GM13976 (cell line): ENCODE measurements at places on chromosomes 1 and 21.

DNA sequence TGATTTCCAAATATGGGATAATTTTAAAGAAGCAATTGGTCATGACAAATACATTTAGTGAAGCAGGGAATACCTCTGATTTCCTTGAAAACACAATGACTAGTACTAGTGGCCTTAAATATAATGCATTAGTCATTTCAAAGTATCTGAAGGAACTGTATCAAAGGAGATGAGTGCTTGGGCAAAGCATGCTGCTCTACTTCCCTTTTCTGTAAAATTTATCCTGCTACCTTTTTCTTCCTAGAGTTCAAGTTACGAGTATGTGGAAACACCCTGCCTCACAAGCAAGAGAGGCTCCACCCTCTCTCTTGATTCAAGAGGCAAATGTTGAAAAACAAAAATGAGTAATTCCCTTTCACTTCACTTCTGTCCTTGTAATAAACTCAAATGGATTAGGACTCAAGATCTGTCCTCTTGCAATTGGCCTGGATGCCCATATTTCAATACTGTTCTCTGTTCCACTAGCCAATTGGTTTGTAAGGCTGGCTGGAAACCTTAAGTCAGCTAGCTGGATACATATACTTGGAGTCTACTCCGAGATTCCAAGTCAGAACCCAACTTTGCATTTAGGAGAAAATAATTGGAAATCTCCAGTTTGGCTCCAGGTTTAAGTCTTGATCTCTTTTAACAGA lies 92.5 kb downstream of the CDC42BPA start:
- DNase-seq, result no peak

- DNase-seq, result no peak
Observed at GRCh38 chr1:201072922-201073321, 39.3 kb downstream of the CACNA1S start.

DNA sequence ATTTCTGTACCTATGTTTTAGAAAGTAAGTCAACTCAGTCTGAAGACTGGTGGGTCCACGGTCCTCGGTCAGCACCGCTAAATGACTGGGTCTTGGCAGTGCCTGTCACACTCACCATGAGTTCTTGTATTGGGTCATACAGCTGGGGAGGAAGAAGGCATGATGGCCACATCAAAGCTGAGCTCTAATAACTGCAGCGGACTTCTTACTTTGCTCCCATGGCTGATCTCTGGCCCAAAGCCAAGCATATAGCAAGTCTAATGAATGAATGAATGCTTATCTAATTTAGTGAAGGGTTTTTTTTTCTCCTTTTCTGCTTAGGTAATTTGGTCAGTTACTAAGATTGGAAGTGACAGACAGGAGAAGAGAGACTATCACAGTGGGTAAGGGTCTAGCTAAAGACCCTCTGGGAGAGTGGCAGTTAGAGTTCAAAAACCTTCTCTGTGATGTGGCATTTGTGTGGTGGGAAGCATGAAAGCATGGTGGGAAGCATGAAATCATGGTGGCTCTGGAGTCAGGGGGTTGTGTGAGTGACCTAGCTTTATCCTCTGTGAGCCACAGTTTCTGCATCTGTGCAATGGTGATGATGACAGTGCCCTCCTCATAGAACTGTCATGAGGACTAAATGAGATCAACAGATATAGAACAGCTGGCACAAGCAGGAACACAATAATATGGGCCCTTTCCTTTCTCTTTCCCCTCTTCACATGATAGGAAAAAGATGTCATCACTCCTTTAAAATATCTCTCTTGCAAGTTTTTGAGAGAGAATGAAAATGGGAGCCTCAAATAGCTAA lies 78.9 kb upstream of the JAK1 start:
- DNase-seq, result no peak

GRCh38 chr1:224433041-224433691 lies 1.4 kb downstream of the WDR26 start:
- no peak for DNase-seq

GRCh38 chr1:190029441-190029840 lies 448.2 kb downstream of the BRINP3 start:
- DNase-seq, result no peak

DNA sequence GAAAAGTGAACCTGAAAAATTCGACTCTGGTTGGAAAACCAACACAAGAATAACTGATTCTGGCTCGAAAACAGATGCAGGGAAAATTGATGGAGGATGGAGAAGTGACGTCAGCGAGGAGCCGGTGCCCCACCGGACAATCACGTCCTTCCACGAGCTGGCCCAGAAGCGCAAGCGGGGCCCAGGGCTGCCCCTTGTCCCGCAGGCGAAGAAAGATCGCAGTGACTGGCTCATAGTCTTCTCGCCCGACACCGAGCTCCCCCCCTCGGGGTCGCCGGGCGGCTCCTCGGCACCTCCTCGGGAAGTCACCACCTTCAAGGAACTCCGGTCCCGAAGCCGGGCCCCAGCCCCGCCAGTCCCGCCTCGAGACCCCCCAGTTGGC lies 1.9 kb downstream of the RUSC1 start:
- DNase-seq, result peak; percentile 57

- DNase-seq, result no peak
Observed at GRCh38 chr1:226320930-226321329, 12.0 kb upstream of the LIN9 start.

GRCh38 chr1:213050745-213051126 lies 305 bp upstream of the RPS6KC1 start:
- DNase-seq, result no peak

GRCh38 chr1:190475421-190476141 lies 2.1 kb downstream of the BRINP3 start:
- DNase-seq, result no peak

DNA sequence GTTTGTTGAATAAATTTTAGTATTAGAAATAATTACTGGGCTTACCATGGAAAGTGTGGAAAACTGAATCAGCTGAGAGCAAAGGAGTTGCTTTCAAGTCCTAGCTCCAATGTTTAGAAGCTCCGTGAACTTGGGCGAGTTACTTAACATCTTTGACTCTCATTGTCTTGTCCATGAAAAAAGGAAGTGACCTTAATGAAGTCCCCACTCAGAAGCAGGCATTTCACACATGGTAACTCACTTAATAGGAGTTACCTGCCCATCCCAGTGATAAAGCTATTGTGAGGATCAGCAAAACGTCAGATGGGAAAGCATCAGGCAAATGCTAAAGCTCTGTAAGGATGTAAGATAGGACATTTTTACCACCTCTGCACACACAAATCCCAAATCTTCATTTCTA lies 34.0 kb upstream of the GADD45A start:
- DNase-seq, result no peak

DNA sequence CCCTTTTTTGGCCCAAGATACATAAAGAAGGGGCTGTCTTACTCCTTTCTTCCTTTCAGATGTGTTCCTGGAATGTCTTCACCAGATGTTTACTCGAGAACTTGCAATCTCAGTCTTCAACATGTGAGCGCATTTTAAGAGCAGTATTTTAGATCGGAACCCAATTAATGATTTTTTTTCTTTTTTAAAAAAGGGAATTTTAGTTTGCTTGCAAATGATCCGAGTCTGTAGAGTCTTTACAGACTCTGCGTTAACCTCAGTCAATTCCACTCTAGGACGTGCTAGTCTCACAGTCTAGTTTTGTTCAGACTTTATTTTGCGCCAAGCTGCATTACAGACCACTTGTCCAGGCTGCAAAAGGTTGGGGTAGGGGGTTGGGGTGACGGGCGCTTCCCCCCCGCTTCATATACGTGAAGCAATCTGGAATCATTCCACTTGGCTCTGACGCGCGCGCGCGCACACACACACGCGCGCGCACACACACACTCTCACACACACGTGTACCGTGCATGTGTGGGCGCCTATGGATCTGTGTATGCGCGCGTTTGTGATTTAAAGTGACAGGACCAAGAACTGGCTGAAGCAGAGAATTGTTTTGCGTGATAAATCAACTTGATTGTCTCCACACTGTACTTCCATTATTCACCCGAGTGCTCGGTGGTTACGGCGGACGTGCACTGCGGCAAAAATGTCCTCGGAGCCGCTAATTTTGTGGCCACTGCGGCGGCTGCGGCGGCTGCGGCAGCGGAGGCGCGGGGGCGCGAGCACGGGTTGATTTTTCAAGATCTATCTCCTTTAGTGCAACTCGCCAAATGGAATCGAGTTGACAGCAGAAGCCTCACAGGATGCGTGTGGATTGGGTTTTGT lies 25.6 kb upstream of the NFIA start:
- DNase-seq, result no peak
